ENCODE measurements at places on chromosomes 16 and 17.

- DNase-seq: no peak
Measured at GRCh38 chr17:73091410-73091769, 1.1 kb downstream of the SLC39A11 start.

- DNase-seq: no peak
Measured at GRCh38 chr17:4221899-4222659, 41.7 kb downstream of the ANKFY1 start.

DNA sequence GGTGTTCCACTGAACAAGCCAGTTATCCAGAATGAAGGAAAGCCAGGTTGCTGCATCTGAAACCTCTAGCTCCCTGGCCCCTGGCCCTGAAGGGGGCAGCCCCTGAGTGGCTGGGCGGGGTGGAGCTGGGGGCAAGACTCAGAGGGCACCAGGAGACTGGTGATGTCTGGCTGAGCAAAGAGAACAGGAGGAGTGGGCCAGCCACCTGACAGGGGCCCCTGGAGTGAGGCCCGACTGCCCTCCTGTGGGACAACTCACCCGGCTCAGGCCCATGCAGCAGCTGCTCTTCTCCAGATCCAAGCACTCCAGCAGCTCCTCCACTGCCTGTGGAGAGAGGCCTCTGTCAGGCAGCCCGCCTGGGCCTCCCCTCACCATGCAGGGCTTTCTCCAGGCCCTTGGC is 60.4 kb downstream of the PIPOX start:
- DNase-seq: no peak

DNA sequence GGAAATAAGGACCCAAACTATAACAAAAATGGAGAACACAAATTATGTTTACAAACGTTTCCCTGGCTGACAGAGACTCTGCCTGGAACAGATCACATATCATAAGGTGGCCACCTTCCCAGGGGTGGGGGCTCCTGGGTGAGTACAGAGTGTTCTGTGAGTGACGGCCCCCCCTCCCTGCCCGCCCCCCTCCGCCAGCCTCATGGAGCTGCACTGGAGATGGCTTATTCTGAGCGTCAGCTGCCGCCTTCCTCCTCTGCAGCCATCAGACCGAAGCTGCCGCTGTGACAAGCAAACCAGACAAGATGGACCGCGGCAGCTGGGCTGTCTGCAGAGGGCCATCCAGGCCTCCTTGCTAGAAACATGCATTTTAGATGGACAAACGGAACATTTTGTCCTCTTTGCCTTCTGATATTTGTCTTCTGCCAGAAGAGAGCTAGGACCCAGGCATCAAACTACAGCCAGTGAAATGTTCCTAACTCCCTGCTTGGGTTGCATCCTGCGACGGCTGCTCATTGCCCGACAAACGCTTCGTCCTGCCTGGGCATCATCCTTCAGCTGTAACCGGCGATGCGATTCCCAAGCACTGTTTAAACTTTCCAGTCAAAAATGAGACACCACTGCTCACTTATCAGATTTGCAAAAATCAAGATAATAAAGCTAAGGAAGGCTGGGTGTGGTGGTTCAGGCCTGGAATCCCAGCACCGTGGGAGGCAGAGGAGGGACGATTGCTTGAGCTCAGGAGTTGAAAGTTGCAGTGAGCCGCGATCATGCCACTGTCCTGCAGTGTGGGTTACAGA is 15.3 kb upstream of the RPTOR start:
- DNase-seq: no peak

- no peak for DNase-seq
Measured at GRCh38 chr16:84832488-84833143, 12.8 kb downstream of the CRISPLD2 start.

DNA sequence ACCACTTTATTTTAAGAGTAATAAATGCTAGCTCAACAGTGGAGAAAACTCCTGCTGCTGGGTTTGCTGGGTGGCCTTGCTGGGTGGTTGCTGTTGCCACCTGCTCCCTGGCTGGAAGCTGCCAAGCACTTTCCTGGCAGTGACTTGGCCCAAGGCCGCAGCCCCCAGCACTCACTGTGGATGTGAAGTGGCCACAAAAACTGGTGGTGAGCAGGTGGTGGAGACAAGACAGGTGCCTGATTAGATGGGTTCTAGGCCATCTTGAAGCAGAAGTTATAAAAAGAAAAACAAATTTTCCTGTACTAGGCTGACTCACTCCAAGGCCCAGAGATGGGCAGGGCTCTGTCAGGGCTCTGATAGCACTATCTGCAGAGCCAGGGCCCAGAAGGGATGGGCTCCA is 224.7 kb upstream of the NLRP1 start:
- DNase-seq: no peak

- DNase-seq: no peak
Measured at GRCh38 chr16:49411121-49411970, 37.7 kb downstream of the C16orf78 start.

DNA sequence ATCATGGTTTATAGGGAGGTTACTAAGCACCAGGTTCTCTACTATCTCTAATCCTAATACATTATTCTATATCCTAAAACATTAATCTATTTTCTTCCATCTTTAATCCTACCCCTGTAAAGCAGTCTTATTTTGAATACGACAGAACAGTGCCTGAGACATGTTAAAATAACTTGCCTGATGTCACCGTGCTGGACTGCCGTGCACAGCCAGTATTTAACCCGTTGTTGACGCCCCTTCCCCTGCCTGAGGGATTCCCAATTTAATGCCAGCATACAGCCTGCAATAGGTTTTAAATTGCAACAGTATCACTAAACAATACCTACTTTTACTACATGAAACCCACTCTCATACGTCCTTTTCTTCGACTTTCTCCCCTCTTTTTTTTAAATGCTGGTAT is 133.3 kb downstream of the PARN start:
- no peak for DNase-seq

- no peak for DNase-seq
Measured at GRCh38 chr17:7436556-7437368, 1.5 kb downstream of the TMEM102 start.
